CD4-positive, alpha-beta T cell treated with Interferon gamma for 1 hour (primary cell): ENCODE measurements at places on chromosomes 16 and 17.

- no peak for DNase-seq
Observed at GRCh38 chr17:45734598-45734997, 49.5 kb upstream of the CRHR1 start.

DNA sequence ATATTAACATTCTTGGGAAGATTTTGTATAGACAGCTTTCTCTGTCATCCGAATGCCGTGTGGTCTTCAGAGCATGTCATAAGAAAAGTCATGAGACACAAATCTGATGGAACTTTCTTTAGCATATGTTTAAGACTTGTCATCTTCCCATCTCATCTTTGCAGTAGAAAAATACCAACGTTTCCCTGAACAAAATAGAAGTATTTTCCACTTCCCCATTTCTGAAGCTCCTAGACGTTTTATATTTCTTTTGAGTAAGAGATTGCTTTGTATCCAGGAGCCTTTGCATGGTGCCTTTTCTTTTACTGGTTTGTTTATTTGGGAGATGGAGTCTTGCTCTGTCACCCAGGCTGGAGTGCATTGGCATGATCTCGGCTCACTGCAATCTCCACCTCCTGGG, 235.1 kb downstream of the PRKCA start:
- DNase-seq, result no peak

GRCh38 chr17:81210868-81211267, 11.9 kb downstream of the CEP131 start:
- DNase-seq, result no peak

GRCh38 chr17:15397620-15398019, 56.2 kb upstream of the TEKT3 start:
- DNase-seq, result no peak

GRCh38 chr16:74677868-74678267, 11.2 kb upstream of the RFWD3 start:
- DNase-seq, result no peak

GRCh38 chr17:7814969-7815368, 19.0 kb upstream of the KDM6B start:
- DNase-seq, result no peak

DNA sequence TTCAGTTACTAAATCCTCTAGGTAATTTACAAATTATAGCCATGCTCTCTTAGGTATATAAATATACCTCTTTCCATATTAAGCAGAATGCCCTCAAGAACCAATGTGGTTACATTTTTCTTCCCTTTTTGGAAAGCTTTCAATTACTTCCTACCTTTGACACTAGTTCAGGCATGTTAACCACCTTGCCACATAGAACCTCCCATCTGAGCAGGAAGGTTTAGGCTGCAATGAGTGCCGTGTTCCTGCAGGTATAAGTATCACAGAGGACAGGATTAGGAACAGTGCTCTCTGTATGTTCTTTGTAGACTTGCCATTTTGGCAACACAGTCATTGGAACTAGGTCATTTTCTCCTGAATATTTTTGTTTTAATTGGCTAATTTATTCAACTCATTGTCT, 20.1 kb downstream of the KRT25 start:
- no peak for DNase-seq

DNA sequence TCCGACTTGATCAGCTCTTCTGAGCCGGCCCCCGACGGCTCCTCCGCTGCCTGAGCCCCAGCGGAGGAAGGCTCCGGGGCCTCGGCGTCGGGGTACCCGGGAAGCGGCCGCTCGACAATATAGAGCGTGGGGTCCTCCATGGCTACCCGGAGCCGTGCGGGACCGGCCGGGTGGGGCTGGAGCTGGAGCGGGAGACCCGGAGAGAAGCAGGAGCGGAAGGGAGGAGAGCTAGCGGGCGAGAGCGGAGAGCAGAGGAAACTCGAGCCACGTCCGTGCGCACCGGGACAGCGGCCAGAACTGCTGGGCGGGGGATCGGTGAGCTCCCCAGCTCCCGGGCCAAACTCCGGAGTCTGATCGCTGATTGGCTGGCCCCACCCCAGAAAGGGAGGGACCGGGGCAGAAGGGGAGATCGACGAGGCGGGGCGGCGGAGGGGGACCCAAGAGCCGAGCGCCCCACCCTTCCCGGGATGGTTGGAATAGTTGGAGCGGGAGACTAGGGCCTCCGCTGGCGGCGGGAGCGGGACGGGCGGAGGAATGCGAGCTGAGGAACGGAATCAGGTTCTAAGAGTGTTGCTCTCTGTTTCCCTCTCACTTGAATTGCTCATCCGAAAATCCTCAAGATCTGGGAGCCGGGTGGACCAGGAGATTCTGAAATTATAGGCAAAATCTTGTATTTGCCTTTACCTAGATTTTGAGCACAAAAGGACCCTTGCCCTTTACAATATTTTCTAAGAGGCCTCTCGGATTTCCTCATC, at the start of gene CAVIN1:
TSS of gene CAVIN1 (minus strand) at position 299 of the 755 bp plus-strand sequence. CDS start at position 140, 159 bp downstream.
- DNase-seq, result no peak

- peak; percentile 92 for DNase-seq
Observed at GRCh38 chr17:16584273-16584995, 15.4 kb upstream of the ZNF287 start.

- peak; percentile 20 for DNase-seq
Observed at GRCh38 chr17:49515196-49515770, 20.2 kb downstream of the NGFR start.

GRCh38 chr16:27799896-27800295, 250.0 kb downstream of the KATNIP start:
- DNase-seq, result no peak

GRCh38 chr16:66513111-66513723, 36.7 kb downstream of the TK2 start:
- no peak for DNase-seq

GRCh38 chr16:86398622-86399021, 111.7 kb upstream of the FOXF1 start:
- DNase-seq, result no peak

GRCh38 chr17:40325156-40326013, 16.4 kb downstream of the RARA start:
- DNase-seq, result peak; percentile 56

DNA sequence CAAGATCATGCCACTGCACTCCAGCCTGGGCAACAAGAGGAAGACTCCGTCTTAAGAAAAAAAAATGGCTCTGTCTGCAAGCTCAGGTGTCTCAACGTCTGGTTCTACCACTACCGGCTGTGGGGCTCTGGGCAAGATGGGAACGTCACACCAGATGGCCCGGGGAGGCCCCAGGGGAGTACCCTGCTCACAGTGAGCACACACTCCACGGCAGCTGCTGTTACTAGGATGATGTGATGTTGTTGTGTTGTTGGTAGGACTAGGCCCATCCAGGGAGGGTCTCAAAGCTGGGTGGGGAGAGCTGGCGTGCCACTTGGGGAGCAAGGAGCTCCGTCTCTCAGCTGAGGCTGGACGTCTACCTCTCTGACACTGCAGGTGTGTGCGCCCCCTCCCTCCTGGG, 9.4 kb upstream of the NPTX1 start:
- peak; percentile 45 for DNase-seq

DNA sequence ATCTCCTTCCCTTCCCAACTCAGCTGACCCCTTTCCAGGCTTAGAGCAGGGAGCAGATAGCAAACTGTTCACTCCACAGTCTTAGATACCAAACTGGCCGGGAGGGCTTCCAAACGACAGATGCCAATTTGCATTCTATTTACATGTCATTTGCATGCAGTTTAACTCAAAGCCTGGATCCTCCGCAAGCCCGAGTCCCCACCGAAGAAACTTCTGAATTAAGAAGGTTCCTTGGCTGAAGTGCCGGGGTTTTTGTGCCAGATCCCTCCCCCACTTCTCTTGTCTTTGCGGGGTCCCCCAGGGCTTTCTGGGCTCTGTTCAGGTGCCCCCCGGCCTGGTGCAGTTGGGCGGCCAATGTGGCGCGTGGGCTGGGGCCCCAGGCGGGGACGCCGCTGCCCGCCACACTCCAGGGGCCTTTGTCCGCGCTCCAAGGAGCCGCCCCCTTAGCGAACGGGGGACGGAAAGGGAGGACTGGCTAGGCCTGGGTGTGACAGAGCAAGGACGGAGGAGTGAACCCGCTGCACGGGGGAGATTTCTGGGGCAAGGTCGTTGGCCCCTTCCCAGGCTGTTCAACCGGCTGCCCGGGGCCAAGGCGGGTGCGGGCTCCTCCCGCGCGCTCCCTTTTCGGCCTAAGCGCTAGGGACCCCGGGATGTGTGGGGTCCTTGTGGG, 1.2 kb downstream of the GPRC5B start:
- DNase-seq, result no peak

- peak; percentile 71 for DNase-seq
Observed at GRCh38 chr16:4506450-4506849, 30.3 kb downstream of the HMOX2 start.

DNA sequence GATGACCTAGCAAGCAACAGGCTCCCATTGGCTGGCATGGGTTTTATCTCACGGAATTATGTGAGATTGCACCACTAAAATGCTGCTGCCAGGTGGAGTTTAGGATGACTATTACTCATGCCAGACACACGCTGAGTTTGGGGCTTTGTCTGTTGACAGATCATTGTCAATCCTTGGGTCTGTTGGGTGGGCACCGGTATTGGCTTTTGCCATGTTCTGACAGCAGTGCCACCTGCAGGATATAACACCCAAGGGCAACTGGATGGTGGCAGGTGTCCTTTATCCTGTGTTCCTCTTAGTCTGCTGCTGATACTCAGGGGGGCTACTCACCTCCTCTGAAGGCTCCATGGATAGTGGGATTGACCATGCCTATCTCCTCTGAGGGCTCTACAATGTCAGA, 221.6 kb upstream of the DYNLRB2 start:
- no peak for DNase-seq

GRCh38 chr16:68943961-68944360, 100.6 kb downstream of the TANGO6 start:
- no peak for DNase-seq

DNA sequence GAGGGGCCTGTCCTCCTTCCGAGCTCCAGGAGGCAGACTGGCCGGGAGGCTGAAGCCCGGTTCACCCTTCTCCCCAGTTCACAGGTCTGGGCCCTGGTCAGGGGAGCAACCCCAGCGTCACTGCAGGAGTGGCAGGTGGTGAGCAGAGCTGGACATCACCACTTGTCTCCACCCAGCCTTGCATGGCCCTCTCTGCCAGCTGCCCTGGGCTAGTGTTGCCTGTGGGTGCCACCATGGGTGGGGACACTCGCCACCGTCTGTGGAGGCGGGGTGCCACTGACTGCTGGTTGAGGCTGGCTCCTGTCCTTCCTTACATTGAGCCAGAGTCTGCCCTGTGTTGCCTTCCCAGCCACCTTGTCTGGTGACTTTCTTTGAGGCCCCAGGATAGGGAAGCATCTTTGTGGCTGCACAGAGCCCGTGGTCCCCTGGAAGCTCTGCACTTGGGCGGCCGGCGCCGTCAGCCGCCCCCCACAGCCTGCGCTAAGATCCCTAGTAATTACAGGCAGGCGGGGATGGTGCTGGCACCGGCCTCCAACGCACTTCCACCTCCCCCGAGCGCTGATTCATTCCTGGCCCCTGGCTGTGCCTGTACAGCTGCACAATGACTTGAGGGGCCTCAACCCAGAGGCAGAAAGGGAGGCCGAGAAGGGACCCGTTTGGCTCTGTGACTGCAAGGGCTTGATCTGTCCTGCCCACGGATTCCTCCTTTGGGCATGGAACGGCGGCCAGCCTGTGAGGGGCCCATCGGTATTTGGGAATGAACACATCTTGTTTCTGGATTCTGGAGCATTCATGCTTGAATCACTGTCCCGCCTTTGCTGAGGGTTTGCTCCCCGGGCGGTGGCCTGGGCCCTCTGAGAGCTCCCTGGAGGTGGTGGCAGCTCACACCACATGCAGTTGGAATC, 5.2 kb downstream of the BAIAP2 start:
- no peak for DNase-seq

DNA sequence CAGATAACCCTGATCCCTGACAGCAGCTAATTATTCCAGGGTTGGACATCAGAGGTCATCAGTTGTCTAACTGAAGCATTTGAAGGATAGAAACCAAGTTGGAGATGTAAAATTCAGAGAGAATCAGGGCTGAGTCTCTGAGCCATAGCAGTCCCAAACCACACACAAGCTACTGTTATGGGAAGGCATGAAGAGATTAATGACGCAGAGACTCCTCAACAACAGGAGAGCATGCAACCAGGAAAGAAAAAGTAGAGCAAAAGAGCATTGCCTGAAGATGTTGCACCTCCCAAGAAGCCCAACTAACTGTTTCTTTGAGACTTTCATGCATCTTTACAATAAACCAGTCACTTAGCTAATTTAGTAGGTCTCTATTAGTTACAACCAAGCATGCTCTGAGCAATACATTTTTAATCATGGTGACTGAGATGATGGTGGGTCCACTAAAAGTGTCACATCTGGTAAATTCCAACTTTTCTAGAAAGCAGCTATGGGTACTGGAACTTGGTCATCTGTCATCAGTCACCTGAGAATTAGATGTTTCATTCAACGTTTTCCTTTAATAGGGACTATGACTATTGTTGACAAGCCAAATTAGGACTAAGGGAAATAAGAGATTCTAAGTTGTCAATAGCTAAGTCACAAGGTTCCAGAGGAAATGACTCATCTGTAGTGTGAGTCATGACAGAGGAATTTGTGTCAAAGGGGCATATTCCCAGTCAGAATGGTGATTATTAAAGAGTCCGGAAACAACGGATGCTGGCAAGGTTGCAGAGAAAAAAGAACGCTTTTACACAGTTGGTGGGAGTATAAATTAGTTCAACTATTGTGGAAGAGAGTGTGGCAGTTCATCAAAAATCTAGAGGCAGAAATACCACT, 239.8 kb downstream of the CHD9NB start:
- DNase-seq, result no peak

DNA sequence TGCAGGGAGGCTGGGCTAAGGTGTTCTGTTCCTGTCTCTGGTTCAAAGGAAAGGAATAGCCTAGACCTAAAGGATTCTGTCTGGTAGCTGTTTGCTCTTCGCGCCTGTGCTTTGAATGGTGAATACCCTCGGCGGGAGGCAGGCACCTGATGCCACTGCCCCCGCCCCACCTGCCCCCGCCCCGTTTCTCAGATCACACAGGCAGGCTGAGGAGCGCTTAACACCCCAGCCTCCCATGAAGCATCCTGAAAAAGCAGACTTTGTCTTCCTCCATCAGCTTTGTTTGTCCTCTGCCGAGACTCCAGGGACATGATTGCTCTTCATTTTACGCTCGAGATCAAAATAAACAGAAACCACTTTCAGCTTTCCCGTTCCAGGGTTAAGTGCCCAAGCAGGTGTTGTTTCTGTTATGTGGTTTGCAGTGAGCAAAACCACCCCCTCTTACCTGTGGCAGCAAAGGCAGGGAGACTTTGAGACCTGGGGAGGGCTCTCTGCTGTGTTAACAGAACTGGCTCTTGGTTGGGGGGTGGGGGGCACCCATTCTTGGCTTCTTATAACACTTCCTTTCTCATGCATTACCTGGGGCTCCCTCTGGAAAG, 452.1 kb downstream of the WWOX start:
- DNase-seq, result no peak

GRCh38 chr17:17111401-17112393, 69.4 kb downstream of the MPRIP start:
- DNase-seq, result no peak

- no peak for DNase-seq
Observed at GRCh38 chr17:58147930-58148434, at the start of gene OR4D1. Gene OR4D1 (plus strand): TSS chr17:58148384. CDS start chr17:58155154, 6,770 bp downstream.

- no peak for DNase-seq
Observed at GRCh38 chr16:19104607-19105006, 9.2 kb upstream of the ITPRIPL2 start.
